ENCODE measurements at places on chromosomes 7 and 10. TPM values are rescaled to one million over a fixed set of nuclear protein-coding genes. Genes with fewer than 3 reads are reported as not detected.

Gene ETV1
- total RNA-seq, result not detected

Gene DIP2C
- total RNA-seq, result 1.9 TPM

Gene CHRM2
- not detected for total RNA-seq

Gene PFKFB3
- total RNA-seq, result 251 TPM

Gene NUTM2B
- total RNA-seq, result 0.80 TPM

Gene GIMAP4
- 0.27 TPM for total RNA-seq

GRCh38 chr10:60073781-60074656 lies 167.7 kb upstream of the CCDC6 start:
- DNase-seq, result no peak
- H3K27ac ChIP-seq, result no peak overlapping the region
- H3K4me1 ChIP-seq, result no peaks in the 10 kb centered on the region
- H3K4me3 ChIP-seq, result no peak overlapping the region
- H3K27me3 ChIP-seq, result no peaks in the 10 kb centered on the region

GRCh38 chr7:14207138-14207537 lies 217.7 kb upstream of the ETV1 start:
- H3K36me3 ChIP-seq, result no peaks in the 10 kb centered on the region
- DNase-seq, result no peak
- H3K27me3 ChIP-seq, result no peaks in the 10 kb centered on the region
- H3K4me1 ChIP-seq, result no peaks in the 10 kb centered on the region

- DNase-seq, result peak; percentile 92
- peaks cover 74% of the 10 kb centered on the region for H3K4me1 ChIP-seq
These were observed 19.8 kb downstream of the DNAJB12 start for GRCh38 chr10:72334825-72335393.

- no peak overlapping the region for H3K27ac ChIP-seq
- DNase-seq, result no peak
- H3K4me3 ChIP-seq, result no peak overlapping the region
- peaks cover 2% of the 10 kb centered on the region for H3K27me3 ChIP-seq
- H3K4me1 ChIP-seq, result no peaks in the 10 kb centered on the region
- no peaks in the 10 kb centered on the region for H3K36me3 ChIP-seq
These were observed 31.9 kb upstream of the OPTN start for GRCh38 chr10:13068071-13068470.

DNA sequence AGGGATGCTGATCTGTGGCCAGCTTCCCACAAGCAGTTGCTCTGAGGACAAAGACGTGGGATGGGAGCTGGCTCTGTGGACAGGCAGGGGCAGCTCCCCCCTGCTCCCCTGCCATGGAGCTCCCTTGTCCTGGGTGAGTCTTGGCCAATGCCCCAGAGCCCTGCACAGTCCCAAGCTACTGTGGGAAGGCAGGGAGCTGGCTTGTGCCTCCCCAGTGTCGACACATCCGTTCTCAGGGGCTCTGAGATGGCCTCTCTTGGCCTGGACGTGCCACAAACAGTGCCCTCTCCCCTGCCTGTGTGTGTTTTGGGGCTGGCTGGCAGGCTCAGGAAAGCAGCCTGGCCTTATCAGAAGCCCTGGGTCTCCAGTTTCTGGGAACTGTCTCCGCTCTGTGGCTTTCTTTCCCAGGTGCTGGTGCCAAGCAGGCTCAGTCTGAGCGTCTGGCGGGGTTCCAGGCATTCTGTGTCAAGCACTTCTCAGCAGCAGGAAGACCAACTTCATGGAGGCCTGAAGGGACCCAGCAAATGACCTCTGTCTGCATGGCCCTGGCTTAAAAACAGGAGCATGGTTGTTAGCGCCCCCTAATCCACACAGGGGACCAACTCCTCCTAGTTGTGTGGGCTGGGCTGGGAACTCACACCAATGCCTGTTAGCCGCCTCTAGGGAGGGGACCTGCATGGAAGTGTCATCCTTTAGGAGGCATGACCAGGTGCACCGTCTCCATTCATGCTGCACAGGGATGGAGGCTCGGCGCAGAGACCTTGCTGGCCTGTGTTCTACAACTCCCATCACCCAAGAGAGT lies 375.2 kb downstream of the RPS24 start:
- H3K4me1 ChIP-seq, result peaks cover 11% of the 10 kb centered on the region
- H3K36me3 ChIP-seq, result no peaks in the 10 kb centered on the region
- no peak overlapping the region for H3K27ac ChIP-seq
- no peak for DNase-seq
- no peaks in the 10 kb centered on the region for H3K27me3 ChIP-seq

- H3K4me3 ChIP-seq, result no peak overlapping the region
- no peaks in the 10 kb centered on the region for H3K36me3 ChIP-seq
- no peaks in the 10 kb centered on the region for H3K27me3 ChIP-seq
- H3K4me1 ChIP-seq, result no peaks in the 10 kb centered on the region
- DNase-seq, result no peak
- H3K27ac ChIP-seq, result no peak overlapping the region
These were observed 129.5 kb downstream of the PTPRN2 start for GRCh38 chr7:158458096-158458495.

DNA sequence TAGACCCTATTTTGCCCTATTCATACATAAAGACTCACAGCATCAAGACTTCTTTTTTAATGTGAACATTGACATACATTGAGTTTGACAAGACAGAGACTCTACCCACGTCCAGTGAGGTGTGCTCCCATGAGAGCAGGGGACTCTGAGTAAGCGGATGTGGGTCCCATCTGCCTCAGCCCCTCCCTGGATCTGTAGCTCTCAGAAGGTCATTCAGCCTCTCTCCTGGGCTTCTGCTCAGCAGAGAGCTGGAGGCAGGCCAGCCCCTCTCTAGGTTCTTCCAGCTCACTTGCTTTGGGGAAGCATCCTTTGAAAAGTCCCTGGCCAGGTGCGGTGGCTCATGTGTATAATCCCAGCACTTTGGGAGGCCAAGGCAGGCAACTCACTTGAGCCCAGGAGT lies 146.9 kb upstream of the ZMIZ1 start:
- no peaks in the 10 kb centered on the region for H3K36me3 ChIP-seq
- H3K27ac ChIP-seq, result no peak overlapping the region
- DNase-seq, result no peak
- H3K4me1 ChIP-seq, result no peaks in the 10 kb centered on the region

DNA sequence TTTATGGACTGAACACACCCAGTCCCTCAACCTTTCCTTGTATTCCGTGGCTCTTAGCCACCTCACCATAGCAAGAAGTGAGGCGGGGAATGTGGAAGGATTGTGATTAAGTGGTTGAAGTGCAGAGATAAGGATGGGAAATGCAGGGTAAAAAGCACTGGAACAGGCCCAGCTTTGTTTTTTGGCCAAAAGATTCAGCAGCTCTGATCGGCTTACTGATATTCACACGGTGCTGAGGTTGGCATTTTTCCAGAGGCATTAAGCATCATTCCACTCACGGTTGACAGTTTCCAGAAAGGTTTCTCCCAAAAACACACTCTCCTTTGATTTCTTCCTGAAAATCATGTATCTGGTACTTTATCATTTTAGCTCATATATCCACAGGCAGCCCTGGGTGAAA lies 544.2 kb downstream of the CNTNAP2 start:
- H3K27me3 ChIP-seq, result no peaks in the 10 kb centered on the region
- no peak overlapping the region for H3K27ac ChIP-seq
- H3K4me1 ChIP-seq, result no peaks in the 10 kb centered on the region
- no peaks in the 10 kb centered on the region for H3K36me3 ChIP-seq
- DNase-seq, result no peak

- H3K27me3 ChIP-seq, result no peaks in the 10 kb centered on the region
- H3K27ac ChIP-seq, result no peak overlapping the region
These were observed 108.1 kb upstream of the INSIG1 start for GRCh38 chr7:155189590-155189989.

GRCh38 chr7:36984041-36984521 lies 259.8 kb upstream of the AOAH start:
- no peak for DNase-seq
- no peaks in the 10 kb centered on the region for H3K36me3 ChIP-seq
- peaks cover 15% of the 10 kb centered on the region for H3K4me1 ChIP-seq
- no peaks in the 10 kb centered on the region for H3K27me3 ChIP-seq

DNA sequence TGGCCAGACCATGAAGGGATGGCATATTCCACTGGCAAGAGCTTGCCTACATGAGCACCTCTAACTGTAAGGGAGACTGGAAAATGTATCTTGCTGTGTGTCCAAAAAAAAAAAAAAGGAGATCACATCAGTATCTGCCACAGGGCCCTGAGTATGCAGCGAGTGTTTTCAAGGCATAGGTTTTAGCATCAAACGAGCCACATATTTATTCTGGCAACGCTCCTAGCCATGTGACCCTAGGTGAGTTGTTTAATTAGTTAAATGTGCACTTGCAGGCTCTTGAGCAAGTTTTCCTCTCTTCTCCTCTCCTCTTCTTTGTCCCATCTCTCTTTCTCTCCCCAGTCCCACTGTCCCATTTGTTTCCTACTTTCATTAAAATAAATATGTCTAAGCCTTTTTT lies 428.7 kb upstream of the AKR1E2 start:
- no peaks in the 10 kb centered on the region for H3K27me3 ChIP-seq
- no peaks in the 10 kb centered on the region for H3K4me1 ChIP-seq
- H3K4me3 ChIP-seq, result no peak overlapping the region

- no peak overlapping the region for H3K27ac ChIP-seq
- H3K27me3 ChIP-seq, result no peaks in the 10 kb centered on the region
- H3K4me1 ChIP-seq, result peaks cover 10% of the 10 kb centered on the region
These were observed 647 bp downstream of the ECHS1 start for GRCh38 chr10:133372507-133372906.

GRCh38 chr10:70404787-70405036 lies 767 bp downstream of the EIF4EBP2 start:
- no peaks in the 10 kb centered on the region for H3K27me3 ChIP-seq
- no peak overlapping the region for H3K27ac ChIP-seq
- no peak for DNase-seq
- peak overlapping the region; percentile 88 for H3K4me3 ChIP-seq
- peaks cover 24% of the 10 kb centered on the region for H3K4me1 ChIP-seq

DNA sequence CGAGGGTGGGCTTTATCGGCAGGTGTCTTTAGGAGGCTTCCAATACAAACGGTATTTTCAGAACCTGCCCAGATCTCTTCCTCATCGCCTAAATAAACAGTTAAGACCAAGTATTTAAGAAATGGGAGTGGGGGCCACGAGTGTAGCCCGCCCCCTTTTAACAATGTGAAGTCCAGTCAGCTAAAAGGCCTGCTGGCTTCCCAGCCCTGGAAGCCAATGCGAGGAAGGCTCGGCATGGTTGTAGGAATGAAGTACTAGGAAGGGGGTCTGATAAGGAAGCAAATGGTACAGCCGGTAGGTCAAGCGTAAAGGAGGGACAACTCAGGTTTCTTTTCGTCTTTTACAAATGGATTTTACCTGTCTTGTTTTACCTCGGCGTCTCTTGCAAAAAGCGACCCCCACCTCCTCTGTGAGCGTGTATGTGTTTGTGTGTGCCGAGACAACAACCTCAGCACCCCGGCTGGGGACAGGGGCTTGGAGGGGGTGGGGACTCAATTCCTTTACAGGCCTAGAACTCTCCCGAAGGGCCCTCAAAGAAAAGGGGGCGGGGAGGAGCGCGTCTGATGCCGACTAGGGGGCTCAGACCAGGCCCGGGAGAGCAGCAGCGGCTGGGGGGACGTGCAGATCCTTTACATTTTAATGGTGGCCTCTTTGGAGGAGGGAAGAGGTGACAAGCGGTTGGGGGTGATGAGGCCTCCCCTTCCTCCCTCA lies 147.6 kb downstream of the GPR85 start:
- peak overlapping the region; percentile 91 for H3K4me3 ChIP-seq
- H3K4me1 ChIP-seq, result peaks cover 24% of the 10 kb centered on the region
- DNase-seq, result no peak
- H3K27me3 ChIP-seq, result no peaks in the 10 kb centered on the region

- H3K4me3 ChIP-seq, result no peak overlapping the region
- no peaks in the 10 kb centered on the region for H3K27me3 ChIP-seq
- H3K36me3 ChIP-seq, result peaks cover 6% of the 10 kb centered on the region
- no peaks in the 10 kb centered on the region for H3K4me1 ChIP-seq
- DNase-seq, result no peak
These were observed 98.6 kb downstream of the DNAJC1 start for GRCh38 chr10:21904930-21905329.

- no peak for DNase-seq
- no peak overlapping the region for H3K27ac ChIP-seq
- no peaks in the 10 kb centered on the region for H3K4me1 ChIP-seq
- H3K4me3 ChIP-seq, result no peak overlapping the region
These were observed 202.1 kb downstream of the MBL2 start for GRCh38 chr10:52570490-52570889.

GRCh38 chr7:125084196-125084595 lies 154.6 kb upstream of the POT1 start:
- no peak overlapping the region for H3K4me3 ChIP-seq
- H3K27ac ChIP-seq, result no peak overlapping the region
- no peak for DNase-seq

DNA sequence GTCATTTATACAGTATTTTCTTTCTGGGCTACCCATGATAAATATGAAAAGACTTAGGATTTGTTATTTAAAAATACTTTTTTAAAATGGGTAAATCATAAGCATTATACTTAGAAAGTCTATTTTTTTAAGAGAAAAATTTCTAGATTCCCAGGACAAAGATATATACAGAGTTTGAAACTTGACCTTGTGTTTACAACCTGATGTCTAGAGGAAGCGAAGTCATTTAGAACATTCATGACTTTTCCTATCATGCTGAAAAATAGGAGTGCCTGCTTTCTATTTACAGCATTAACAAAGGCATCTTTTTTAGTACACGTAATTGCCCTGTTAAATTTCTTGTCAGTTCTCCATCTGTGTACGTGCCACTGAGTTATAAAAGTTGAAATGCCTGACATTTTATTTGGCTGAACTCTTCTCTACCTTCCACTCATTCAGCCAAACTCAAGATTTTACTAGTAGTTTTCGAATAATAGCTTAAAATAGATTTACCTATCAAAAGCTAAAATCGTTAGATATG lies 23.0 kb downstream of the GNAT3 start:
- H3K27ac ChIP-seq, result no peak overlapping the region
- no peaks in the 10 kb centered on the region for H3K4me1 ChIP-seq
- no peak for DNase-seq
- no peak overlapping the region for H3K4me3 ChIP-seq
- no peaks in the 10 kb centered on the region for H3K27me3 ChIP-seq

GRCh38 chr10:50393784-50394467 lies 142.6 kb upstream of the ASAH2 start:
- no peaks in the 10 kb centered on the region for H3K27me3 ChIP-seq
- no peaks in the 10 kb centered on the region for H3K36me3 ChIP-seq
- no peak overlapping the region for H3K4me3 ChIP-seq

GRCh38 chr7:114104035-114104434 lies 185.2 kb upstream of the PPP1R3A start:
- no peak overlapping the region for H3K4me3 ChIP-seq
- no peak for DNase-seq
- H3K27me3 ChIP-seq, result peaks cover 5% of the 10 kb centered on the region
